ENCODE measurements at places on chromosomes 2 and 18.

- DNase-seq, result no peak
These were observed 280.9 kb downstream of the NEDD4L start for GRCh38 chr18:58324824-58325480.

DNA sequence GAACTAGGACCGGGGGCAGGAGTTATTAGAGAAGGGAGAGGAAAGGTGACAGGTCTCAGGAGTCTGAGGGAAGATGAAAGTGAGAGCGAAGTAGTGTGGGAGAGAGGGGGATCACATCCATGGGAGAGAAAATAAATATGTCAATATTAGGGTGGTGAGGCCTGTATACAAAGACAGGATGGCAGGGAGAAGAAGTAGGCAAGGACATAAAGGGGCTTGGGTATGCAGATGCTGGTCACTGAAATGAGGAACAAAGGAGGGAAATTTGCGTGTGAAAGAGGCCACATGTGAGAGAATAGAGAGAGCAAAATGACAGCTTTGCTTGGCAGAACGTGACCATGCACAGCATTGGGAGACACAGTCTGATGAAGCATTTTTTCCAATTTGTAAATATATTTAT, 13.6 kb downstream of the METAP1D start:
- DNase-seq, result no peak

DNA sequence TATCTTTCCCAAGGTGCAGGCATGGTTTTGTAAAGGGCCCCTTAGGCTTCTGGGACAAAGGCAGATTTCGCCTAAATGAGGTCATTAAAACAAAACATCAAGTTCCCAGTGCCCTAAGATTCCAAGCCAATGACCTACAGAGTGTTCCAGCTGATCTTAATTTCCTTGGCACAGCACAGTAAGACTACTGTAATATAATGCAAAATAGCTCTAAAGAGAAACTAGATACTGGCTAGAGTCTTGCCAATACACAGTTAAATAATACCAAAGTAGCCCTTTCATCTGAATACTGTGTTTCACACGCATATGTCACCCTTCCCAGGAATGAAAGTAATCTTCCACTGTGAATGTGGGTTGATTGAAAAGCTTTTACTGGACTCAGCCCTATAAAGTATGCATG, 14.7 kb downstream of the GRB14 start:
- DNase-seq, result no peak

DNA sequence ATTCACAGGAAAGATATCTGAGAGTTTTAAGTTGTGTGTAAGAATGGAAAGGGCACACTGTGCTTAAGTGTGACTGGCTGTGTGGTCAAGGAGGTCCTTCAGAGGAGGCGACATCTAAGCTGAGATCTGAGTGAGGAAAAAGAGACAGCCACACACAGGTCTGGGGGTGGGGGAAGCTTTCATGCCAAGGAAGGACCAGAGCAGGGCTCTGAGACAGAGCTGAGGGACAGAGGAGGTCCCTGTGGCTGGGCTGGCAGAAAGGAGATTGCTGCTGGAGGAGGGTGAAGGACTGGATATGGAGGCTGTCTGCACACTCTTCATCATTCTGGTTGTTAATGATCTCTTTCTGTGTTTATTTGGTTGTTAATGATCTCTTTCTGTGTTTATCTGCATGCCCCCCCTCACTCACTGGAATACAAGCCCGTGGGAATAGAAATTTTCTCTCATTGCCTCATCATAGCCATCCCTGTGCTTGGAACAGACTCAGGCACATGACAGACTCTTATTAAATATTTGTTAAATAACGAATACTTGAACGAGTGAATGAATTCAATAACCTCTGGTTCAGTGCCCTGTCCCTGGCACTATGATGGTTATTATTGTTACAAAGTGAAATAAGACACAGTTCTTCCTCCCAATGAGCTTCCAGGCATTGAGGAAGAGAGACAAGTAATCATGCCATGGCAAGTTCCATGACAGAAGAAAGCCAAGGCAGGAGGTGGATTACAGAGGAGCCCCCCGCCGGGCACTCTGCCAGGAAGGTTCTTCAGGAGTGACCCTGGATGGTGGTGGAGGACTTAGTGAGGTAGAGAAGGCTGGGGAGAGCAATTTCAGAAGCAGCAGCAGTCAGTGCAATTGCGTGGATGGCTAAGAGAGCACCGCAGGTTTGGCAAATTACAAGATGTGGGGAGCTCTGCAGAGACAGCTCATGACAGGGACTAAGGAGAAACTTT, 399.4 kb upstream of the HS6ST1 start:
- DNase-seq, result no peak

GRCh38 chr2:112782234-112782799, 2.0 kb downstream of the IL1A start:
- no peak for DNase-seq

DNA sequence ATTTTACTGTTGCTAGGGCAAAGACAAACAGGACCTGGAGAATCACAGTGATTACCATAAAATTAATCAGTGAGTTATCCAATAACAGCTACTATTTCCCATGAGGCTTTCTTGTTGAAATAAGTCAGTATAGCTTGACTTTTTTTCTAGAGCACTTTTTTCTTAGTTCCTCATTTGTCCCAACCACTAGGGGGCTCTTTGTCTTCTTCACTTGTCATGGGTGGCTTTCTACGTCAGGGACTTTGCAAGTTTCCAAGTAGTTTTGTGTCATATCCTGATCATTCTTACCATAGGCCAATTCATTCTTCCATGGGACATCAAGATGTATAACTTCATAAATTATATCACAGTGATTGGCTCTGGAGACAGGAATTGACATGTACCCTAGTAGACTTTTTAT, 1019.6 kb upstream of the PIK3C3 start:
- no peak for DNase-seq

DNA sequence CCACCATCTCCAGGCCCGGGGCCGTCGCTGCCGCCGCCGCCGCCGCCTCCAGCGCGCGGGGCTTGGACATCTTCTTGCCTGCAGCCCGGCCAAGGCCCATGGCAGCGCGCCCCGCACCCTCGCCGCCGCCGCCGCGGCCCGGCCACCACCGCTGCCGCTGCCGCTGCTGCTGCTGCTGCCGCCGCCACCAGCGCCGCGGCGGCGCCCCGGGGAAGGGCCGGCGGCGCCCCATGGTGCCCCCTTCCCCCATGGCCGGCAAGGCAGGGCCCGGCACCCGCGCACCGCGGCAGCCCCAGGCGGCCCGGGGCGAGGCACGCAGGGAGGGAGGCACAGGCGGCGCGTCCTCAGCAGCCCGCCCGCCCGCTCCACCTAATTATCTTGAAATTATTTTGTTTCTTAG, 3057.4 kb downstream of the RPIA start:
- DNase-seq, result no peak

- no peak for DNase-seq
These were observed 34.9 kb downstream of the SUCLG1 start for GRCh38 chr2:84424152-84424551.

DNA sequence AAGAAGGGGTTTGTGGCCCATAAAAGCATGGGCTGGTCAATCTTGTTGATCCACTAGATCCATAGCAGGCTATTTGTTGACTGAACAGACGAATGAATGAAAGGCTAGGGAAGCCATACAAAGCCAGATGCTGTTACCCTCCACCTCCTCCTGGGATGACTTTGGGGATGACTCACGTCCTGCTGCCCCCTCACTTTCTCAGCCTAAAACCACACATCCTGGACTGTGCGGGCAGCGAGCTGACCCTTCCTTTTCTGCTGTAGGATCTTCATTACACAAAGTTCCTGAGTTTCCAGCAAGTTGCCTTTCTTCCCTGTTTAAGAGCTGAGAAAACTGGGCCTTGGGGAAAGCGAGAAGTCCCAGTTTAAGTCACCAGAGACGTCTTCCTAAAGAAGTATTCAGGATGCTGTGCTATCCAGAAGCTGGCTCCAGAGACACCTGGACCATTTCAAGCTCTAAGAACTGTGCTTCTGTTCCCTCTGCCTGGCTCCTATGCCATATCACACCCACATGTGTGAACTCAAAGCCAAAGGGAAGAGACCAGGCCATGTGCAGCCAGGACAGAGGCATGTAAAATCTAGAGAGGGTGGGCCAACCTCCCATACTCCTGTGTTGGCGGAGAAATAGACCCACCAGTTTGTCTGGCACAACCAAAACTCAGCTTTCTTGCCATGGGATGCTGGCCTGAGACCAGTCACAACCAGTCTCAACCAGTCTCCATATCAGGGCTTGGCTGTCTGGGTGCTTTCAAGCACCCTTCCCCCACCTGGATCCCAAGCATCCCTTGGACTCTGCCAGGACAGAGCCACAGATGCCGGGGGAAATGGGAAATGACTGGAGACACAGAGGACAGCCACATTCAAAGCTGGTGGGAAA, 4.7 kb upstream of the SLC20A1 start:
- no peak for DNase-seq

- DNase-seq, result no peak
These were observed 43.7 kb upstream of the NYAP2 start for GRCh38 chr2:225355788-225356187.

All from ureter (tissue), 1 donor.